ENCODE measurements at places on chromosomes 11 and 22.

GRCh38 chr11:120281143-120281795, 41.3 kb downstream of the POU2F3 start:
- no peak for DNase-seq

DNA sequence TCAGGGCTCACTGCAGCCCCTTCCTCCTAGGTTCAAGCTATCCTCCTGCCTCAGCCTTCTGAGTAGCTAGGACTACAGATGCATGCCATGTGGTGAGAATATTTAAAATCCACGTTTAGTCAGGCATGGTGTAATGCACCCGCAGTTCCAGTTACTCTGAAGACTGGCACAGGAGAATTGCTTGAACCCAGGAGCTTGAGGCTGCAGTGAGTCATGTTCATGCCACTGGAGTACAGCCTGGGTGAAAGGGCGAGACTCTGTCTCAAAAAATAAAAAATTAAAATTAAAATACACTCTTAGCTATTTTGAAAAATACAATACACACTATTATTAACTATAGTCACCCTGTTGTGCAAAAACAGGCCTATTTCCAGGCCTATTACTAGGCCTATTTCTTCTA, 38.4 kb downstream of the NOX4 start:
- DNase-seq, result no peak

GRCh38 chr11:57938351-57938750, 85.3 kb upstream of the OR9Q1 start:
- no peak for DNase-seq

- DNase-seq, result no peak
Observed at GRCh38 chr11:25163421-25163820, 666.6 kb downstream of the LUZP2 start.

All from stimulated activated CD8-positive, alpha-beta memory T cell treated with anti-CD3 and anti-CD28 coated beads, Interleukin-15, amount 100 ng/mL, for 24 hours (primary cell).